ENCODE measurements at places on chromosomes 2 and 18.
A peak's percentile ranks its signal among the peaks of the same experiment; 100 is the strongest.

DNA sequence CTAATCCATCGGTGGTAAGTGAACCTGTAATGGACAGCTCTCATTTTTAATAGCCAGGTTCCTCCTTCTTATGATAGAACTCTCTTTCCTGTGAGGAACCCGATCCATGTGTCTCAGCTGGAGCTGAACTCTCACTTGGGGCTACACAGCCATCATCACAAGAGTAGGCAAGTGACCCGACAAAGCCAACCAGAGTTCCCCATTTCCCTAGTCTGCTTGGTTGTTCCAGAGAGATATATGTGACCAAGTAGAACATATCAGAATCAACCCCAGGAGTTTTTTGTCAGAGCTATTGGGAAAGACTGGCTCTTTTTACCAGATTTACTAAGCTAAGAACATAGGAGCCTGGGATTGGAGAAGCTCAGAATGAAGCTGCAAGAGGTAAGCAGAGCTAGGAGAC is 14.6 kb upstream of the HNRNPLL start:
- no peak for DNase-seq

DNA sequence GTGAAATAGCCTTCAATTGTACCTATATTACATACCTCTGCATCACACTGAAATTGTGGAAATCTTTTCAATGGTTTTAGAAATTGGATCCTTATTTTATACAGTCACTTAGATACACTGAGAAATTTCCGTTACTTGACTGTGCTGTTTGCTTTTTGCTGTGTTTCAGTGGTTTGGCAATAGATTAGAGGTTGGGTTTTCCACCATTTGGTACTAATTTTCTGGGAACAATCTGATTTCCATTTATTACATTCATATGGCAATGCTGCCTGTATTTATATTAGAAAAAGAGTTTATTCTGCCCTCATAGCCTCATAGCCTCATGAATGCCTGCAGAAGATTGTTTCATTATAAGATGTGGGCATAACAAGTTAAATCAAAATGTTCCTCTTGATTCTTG is 285.0 kb downstream of the GULP1 start:
- DNase-seq = no peak

DNA sequence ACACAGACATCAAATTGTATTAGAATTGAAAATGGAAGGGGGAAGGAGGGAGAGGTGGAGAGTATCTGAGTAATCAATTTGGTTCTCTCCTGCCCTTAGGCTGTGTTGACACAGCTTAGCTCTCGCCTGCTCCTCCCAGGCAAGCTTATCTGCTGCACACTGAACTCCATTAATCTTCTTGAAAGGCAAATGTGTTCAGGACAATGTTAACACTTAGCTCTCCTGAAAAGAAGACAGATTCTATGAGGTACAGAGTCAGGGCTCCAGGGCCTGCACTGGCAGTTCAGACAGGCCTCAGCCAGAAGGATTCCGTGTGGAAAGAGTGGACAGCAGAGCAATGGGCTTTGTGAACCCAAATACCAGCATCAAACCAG is 430.0 kb upstream of the TNP1 start:
- DNase-seq = no peak

DNA sequence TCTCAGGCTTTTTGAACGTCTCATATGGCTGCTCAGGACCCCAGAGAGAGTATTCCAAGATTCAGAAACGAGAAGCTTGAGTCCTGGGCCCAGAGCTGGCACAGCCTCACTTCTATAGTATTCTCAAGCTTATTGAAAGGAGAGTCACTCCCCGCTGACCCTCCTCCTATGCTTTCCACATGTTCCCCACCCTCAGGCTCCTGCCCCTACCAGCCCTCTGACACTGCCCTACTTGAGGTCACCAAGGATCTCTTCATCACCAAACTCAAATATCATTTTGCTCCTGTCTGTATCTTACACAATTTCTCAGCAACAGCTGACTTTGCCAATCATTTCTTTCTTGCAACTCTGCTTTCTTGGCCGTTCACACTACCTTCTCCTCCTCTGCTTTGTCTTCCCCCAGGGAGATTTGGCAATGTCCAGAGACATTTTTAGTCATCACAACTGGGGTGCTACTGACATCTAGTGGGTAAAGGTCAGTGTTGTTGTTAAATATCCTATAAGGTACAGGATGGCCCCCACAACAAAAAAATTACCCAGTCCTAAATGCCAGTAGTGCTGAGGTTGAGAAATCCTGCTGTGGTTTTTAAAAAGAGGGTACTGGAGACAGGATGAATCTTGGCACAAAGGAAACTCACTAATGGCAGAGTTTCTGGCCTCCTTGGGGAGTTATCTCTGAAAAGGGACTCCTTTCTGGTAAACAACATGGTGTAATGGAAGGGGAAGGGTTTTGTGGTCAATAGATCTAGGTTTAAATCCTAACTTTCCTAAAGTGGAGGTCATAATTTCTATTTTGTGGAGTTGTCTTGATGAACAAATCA is 26.9 kb upstream of the INSIG2 start:
- no peak for DNase-seq

GRCh38 chr2:191839918-191840804 is 6.7 kb downstream of the CAVIN2 start:
- DNase-seq = no peak

DNA sequence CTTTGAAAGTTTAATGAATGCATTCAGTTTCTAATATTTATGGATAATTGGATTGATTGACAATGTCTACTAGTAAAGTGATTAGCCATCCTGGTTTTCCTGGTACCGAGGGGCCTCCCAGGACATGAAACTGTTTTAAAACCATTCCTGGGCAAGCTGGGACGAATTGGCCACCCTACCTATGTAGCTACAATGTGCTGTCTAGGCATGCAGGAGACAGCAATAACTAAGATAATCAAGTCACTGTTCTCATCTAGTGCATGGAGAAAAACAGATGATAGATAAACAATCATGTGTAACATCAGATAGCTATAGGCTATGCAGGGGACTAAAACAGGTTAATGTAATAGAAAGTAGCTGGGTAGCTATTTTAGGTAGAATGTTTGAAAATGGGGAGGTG is 67.1 kb downstream of the PMAIP1 start:
- DNase-seq = no peak

DNA sequence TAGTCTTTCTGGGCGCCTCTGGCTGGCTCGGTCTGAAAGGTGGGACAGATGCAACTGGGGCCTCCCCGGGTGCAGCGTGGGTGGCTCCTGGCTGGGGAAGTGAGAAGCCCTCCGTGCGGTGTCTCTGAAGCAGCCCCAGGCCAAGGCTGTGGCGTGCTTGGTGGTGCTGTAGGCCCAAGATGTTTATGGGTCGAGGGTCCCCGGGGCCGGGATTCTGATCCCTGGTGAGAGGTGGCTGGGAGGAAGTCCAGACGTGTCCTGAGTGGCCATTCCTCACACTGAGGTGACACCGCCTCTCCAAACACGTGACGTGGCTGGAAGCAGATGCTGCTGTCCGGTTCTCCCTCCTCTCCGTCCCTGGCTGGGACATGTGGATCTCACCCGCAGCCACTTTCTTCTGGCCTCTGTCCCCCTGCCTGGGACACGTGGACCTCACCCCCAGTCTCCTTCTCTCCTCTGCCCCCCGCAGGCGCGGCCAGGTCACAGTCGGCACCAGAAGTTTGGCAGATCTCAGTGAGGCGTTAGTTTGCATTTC is 12.6 kb downstream of the RTP5 start:
- peak; percentile 71 for DNase-seq

GRCh38 chr2:203873461-203873860 is 5.9 kb downstream of the CTLA4 start:
- no peak for DNase-seq
